Nephron progenitor cell (in vitro differentiated cells): ENCODE measurements at places on chromosomes 5 and 9.
A peak's percentile ranks its signal among the peaks of the same experiment; 100 is the strongest.

DNA sequence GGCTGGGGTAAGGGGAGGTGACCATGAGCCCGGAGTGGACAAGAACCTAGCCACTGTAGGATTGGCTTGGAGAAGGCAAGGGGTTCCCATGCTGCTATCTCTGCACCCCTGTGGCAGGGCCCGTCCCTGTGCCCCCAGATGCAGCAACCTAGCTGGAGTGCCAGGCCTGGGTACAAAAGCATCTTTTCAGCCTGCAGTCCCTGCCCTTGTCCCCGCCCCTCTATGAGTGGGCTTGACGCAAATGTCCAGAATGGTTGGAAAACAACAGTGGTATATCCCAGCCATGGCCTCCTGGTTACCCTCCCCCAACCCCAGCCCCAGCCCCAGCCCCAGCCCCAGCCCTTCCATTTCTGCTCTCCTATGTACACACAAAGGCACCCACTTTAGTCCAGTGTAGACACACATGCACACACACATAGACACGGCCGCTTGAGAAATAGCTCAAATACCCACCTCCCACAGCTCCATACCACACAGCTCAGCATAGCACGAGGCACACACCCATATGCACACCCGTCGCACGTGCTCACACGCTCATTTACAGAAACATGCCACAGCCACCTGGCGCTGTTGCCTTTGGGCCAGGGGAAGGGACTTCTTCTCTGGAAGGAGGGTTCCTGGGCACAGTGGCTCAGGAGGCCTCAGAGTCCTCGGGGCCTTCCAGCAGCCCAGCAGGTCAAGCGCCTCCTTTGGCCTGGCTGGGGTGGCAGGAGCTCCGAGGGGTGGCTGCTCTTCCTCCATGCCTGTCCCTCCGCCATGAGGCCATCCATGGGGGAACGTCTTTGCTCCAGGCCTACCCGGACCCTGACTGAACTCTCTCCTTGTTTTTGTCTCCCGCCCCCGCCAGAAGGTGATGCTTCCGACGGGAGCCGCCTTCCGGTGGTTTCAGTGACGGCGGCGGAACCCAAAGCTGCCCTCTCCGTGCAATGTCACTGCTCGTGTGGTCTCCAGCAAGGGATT is 34.1 kb downstream of the CXXC5 start:
- no peak for DNase-seq
- peak overlapping the region; percentile 18 for H3K4me3 ChIP-seq
- peak overlapping the region; percentile 77 for H3K27ac ChIP-seq
- H3K36me3 ChIP-seq: peaks cover 53% of the 10 kb centered on the region
- no peaks in the 10 kb centered on the region for H3K27me3 ChIP-seq
- peaks cover 89% of the 10 kb centered on the region for H3K4me1 ChIP-seq

- no peak overlapping the region for H3K27ac ChIP-seq
- no peak for DNase-seq
- H3K4me1 ChIP-seq: peaks cover 74% of the 10 kb centered on the region
- no peak overlapping the region for H3K4me3 ChIP-seq
- no peaks in the 10 kb centered on the region for H3K27me3 ChIP-seq
Measured at GRCh38 chr5:68225188-68225910, 9.8 kb downstream of the PIK3R1 start.

GRCh38 chr9:36194326-36195000 is 3.7 kb downstream of the CLTA start:
- H3K36me3 ChIP-seq: peaks cover 40% of the 10 kb centered on the region
- peaks cover 65% of the 10 kb centered on the region for H3K4me1 ChIP-seq
- H3K4me3 ChIP-seq: peak overlapping the region; percentile 92
- peaks cover 2% of the 10 kb centered on the region for H3K27me3 ChIP-seq
- DNase-seq: no peak
- H3K27ac ChIP-seq: peak overlapping the region; percentile 90

DNA sequence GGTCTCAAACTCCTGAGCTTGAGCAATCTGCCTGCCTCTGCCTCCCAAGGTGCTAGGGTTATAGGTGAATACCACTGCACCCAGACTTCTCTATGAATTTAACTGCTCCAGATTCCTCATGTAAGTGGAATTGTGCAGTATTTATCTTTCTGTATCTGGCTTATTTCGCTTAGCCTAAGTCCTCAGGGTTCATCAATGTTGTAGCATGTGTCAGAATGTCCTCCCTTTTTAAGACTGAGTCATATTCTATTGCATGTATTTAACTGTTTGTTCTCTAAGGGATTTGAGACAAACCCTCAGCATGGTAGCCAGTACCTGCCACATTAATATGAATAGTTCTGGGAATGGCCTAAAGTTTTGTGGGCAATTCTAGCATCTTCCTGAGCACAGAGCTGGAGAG is 53.9 kb upstream of the TUT7 start:
- H3K27ac ChIP-seq: no peak overlapping the region
- H3K36me3 ChIP-seq: no peaks in the 10 kb centered on the region
- H3K27me3 ChIP-seq: peaks cover 41% of the 10 kb centered on the region
- H3K4me3 ChIP-seq: no peak overlapping the region

DNA sequence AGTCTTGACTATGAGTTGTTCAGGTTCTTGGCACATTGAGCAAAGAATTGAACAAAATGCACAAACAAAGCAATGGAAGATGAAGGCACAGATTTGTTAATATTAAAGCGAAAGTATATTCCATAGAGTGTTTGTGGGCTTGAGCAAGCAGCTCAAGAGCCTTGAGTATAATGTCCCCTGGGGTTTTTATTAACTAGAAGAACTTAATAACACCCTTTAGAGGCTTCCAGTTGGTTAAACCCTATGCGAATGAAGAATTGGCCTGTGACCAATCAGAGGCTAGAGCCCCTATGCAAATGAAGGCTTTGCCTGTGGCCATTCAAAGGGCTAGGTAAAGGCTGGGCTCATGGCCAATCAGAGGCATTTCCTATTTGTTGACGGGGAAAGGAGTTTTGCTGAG is 135.3 kb upstream of the IL12B start:
- H3K36me3 ChIP-seq: no peaks in the 10 kb centered on the region
- peaks cover 12% of the 10 kb centered on the region for H3K4me1 ChIP-seq
- no peak overlapping the region for H3K27ac ChIP-seq
- DNase-seq: no peak

DNA sequence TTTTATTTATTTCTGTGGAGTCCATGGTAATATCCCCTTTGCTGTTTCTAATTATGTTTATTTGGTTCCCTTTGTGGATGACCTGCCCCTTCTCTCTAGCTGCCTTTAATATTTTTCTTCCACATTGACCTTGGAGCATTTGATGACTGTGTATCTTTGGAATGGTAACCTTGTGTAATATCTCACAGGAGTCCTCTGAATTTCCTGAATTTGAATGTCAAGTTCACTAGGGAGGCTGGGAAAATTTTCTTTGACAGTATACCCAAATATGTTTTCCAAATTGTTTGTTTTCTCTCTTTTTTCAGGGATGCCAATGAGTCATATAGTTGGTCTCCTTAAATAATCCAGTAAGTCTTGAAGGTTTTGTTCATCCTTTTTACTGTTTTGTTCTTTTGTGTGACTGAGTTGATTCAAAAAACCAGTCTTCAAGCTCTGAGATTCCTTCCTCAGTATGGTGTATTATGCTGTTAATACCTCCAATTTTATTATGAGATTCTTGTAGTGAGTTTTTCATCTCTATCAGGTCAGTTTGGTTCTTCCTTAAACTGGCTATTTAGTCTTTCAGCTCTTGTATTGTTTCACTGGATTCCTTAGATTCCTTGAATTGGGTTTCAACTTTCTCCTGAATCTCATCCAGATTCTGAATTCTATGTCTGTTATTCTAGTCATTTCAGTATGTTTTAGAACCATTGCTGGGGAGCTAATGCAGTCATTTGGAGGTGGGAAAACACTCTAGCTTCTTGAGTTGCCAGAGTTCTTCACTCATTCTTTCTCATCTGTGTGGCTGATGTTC is 349.0 kb upstream of the TARS1 start:
- peaks cover 13% of the 10 kb centered on the region for H3K27me3 ChIP-seq
- H3K4me1 ChIP-seq: no peaks in the 10 kb centered on the region
- no peak for DNase-seq
- H3K4me3 ChIP-seq: no peak overlapping the region

- no peaks in the 10 kb centered on the region for H3K27me3 ChIP-seq
- peaks cover 66% of the 10 kb centered on the region for H3K36me3 ChIP-seq
- H3K27ac ChIP-seq: peak overlapping the region; percentile 35
- peaks cover 16% of the 10 kb centered on the region for H3K4me1 ChIP-seq
- H3K4me3 ChIP-seq: no peak overlapping the region
- no peak for DNase-seq
Measured at GRCh38 chr5:14348142-14348541, 205.0 kb downstream of the TRIO start.

- H3K27ac ChIP-seq: no peak overlapping the region
- peaks cover 56% of the 10 kb centered on the region for H3K4me1 ChIP-seq
- H3K36me3 ChIP-seq: no peaks in the 10 kb centered on the region
- H3K4me3 ChIP-seq: peak overlapping the region; percentile 85
- peak; percentile 87 for DNase-seq
Measured at GRCh38 chr5:173972925-173973615, 15.9 kb upstream of the C5orf47 start.

- H3K27me3 ChIP-seq: peaks cover 3% of the 10 kb centered on the region
- H3K4me1 ChIP-seq: no peaks in the 10 kb centered on the region
- H3K36me3 ChIP-seq: peaks cover 21% of the 10 kb centered on the region
- no peak for DNase-seq
- H3K27ac ChIP-seq: peak overlapping the region; percentile 27
Measured at GRCh38 chr5:91156242-91156641, 226.9 kb downstream of the ARRDC3 start.

- H3K27ac ChIP-seq: no peak overlapping the region
- no peak for DNase-seq
- H3K27me3 ChIP-seq: no peaks in the 10 kb centered on the region
Measured at GRCh38 chr5:160938532-160938931, 86.5 kb upstream of the ATP10B start.

GRCh38 chr5:150647275-150648251 is 7.1 kb downstream of the SYNPO start:
- H3K27me3 ChIP-seq: peaks cover 8% of the 10 kb centered on the region
- no peaks in the 10 kb centered on the region for H3K36me3 ChIP-seq
- DNase-seq: no peak
- H3K4me3 ChIP-seq: no peak overlapping the region
- H3K4me1 ChIP-seq: peaks cover 77% of the 10 kb centered on the region

DNA sequence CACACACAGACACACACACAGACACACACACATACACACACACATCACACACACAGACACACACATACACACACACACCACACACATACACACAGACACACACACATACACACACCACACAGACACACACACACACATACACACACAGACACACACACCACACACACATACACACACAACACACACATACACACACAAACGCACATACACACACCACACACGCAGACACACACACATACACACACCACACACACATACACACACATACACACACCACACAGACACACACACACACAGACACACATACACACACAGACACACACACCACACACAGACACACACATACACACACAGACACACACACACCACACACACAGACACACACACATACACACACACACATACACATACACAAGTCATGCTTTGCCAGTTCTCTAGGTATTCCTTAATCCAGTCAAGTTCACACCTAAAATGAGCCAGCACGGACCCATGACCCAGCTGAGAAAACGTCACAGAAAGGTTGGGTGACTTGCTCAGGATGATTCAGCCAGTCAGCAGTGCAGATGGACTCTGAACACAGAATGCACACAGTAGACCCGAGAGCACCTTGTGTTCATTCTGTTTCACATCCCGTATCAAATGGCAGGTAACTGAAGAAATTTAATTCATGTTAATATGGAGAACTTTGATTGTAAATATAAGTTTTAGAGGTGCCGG is 746.4 kb downstream of the MTRR start:
- H3K27ac ChIP-seq: no peak overlapping the region
- no peaks in the 10 kb centered on the region for H3K4me1 ChIP-seq
- H3K27me3 ChIP-seq: no peaks in the 10 kb centered on the region
- no peak for DNase-seq
- H3K4me3 ChIP-seq: no peak overlapping the region

- peaks cover 10% of the 10 kb centered on the region for H3K4me1 ChIP-seq
- H3K36me3 ChIP-seq: no peaks in the 10 kb centered on the region
- H3K27me3 ChIP-seq: peaks cover 79% of the 10 kb centered on the region
- no peak overlapping the region for H3K4me3 ChIP-seq
Measured at GRCh38 chr9:133187561-133188005, 21.5 kb downstream of the OBP2B start.

DNA sequence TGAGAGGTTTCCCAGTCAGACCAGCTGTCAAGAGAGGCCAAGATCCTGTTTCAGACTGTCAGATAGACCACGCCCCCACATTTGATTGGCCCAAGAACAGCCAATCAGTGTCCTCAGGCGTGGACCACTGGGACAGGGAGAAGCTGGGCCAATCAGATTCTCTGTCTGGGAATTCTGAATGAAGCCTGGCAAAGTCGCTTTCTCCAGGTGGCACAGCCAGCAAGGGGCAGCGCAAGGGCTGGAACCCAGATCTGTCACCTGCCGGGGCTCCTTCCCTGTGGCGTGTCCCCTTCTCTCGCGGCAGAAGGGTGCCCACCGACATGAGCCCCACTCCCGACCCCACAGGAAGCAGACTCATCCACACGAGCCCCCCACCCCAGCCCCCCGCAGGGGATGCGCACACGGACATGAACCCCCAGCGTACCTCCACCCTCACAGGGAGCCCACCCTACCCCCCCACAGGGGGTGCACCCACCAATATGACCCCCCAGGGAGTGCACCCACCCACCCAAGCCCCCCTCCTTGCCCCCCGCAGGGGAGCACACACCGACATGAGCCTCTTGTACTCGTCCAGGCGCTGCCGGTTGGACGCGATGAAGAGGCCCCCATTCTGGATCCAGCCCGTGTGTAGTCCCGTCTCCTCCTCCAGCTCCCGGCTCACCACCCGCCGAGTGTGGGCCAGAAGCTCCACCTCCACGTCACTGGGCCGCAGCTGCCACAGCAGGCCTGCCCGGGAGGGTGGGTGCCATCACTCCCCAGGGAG is 6.1 kb downstream of the SARDH start:
- peak; percentile 57 for DNase-seq
- no peaks in the 10 kb centered on the region for H3K36me3 ChIP-seq

GRCh38 chr5:131607903-131608540 is 27.0 kb downstream of the RAPGEF6 start:
- H3K27ac ChIP-seq: no peak overlapping the region
- no peaks in the 10 kb centered on the region for H3K4me1 ChIP-seq
- H3K36me3 ChIP-seq: peaks cover 19% of the 10 kb centered on the region
- H3K4me3 ChIP-seq: no peak overlapping the region

GRCh38 chr5:146409054-146409671 is 38.0 kb upstream of the TCERG1 start:
- H3K4me1 ChIP-seq: peaks cover 40% of the 10 kb centered on the region
- H3K36me3 ChIP-seq: no peaks in the 10 kb centered on the region
- DNase-seq: peak; percentile 18
- peak overlapping the region; percentile 81 for H3K27ac ChIP-seq

- H3K4me3 ChIP-seq: no peak overlapping the region
- peaks cover 28% of the 10 kb centered on the region for H3K4me1 ChIP-seq
- H3K27me3 ChIP-seq: peaks cover 4% of the 10 kb centered on the region
- H3K36me3 ChIP-seq: no peaks in the 10 kb centered on the region
- no peak overlapping the region for H3K27ac ChIP-seq
- DNase-seq: no peak
Measured at GRCh38 chr9:7452378-7452777, 347.2 kb downstream of the DMAC1 start.
